ENCODE measurements at places on chromosomes 7 and 10. TPM values are rescaled to one million over a fixed set of nuclear protein-coding genes. Genes with fewer than 3 reads are reported as not detected.
A peak's percentile ranks its signal among the peaks of the same experiment; 100 is the strongest.

GRCh38 chr7:28597284-28597683 is 185.0 kb downstream of the CREB5 start:
- DNase-seq: no peak

GRCh38 chr10:62380016-62380415 is 5.8 kb downstream of the ZNF365 start:
- no peak for DNase-seq

- DNase-seq: no peak
Observed at GRCh38 chr7:69414555-69414954, 183.7 kb upstream of the AUTS2 start.

DNA sequence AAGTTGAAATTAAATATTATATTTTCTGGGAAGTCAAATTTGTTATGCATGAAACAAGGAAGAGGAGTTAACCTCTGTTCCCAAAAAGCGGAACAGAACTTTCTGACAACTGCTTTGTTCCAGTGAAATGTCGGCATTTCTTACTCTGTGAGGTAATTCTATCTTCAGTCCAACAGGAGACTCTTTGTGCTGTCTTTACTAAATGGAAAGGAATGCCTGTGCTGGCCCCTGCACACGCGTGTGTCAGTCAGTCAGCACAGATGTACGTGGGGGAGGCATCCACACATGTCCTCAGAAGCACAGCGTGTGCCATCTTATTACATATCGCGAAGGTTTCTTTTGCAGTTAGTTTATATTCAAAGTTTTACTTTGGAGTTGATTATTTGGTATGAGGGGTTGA is 37.5 kb downstream of the NET1 start:
- peak; percentile 86 for DNase-seq

GRCh38 chr10:132212816-132213215 is 26.1 kb downstream of the DPYSL4 start:
- no peak for DNase-seq

DNA sequence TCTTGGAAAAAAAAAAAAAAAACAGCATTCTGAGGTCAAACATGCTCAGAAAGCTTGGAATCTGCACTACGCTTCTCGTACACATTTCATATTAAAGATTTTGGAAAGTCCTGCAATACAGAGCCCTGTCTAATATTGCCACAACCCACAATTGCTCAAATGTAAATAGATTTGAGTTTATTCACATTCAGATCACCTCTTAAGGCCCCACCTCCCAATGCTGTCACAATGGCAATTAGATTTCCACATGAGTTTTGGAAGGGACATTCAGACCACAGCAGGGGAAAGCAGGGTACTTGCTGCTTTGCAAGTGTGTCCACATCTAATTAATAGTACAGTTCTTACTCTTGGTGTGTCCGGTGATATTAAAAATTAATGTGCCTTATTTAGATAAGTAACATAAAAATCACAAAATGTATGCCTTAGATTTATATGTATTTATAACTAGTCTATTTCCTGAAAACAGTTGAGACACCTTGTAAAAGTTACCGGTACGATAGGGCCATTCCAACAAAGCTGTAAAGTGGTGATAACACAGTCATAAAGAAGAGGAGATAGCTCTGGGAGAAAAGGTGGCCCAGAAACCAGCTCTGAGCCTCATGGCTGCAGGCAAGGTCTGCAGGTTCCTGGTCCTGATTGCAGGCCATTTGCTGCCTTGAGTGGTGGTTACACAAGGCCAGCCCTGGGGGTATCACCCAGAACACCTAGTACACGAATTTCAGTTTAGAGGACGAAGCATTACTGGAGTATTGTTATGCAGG is 27.9 kb downstream of the EGFR start:
- no peak for DNase-seq

GRCh38 chr7:31815796-31816195 is 128.8 kb downstream of the PPP1R17 start:
- no peak for DNase-seq

GRID2IP gene
- polyA plus RNA-seq: 0.19 TPM

DNA sequence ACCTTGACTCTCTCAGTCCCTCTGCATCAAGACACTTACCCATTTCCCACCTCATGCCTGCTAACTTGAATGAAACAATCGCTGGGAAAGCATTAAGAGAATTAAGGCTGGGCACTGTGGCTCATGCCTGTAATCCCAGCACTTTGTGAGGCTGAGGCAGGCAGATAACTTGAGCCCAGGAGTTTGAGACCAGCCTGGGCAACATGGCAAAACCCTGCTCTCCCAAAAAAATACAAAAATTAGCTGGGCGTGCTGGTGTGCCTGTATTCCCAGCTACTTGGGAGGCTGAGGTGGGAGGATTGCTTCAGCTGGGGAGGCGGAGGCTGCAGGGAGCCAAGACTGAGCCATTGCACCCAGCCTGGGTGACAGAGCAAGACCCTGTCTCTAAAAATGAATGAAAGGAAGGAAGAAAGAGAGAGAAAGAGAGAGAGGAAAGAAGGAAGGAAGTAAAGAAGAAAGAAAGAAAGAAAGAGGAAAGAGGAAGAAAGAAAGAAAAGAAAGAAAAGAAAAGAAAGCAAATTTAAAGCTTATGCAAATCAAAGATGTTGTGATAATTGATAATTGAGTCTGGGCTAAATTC is 646 bp downstream of the SERPINE1 start:
- DNase-seq: no peak

GRCh38 chr7:8035647-8036518 is 67.3 kb downstream of the GLCCI1 start:
- no peak for DNase-seq

DNA sequence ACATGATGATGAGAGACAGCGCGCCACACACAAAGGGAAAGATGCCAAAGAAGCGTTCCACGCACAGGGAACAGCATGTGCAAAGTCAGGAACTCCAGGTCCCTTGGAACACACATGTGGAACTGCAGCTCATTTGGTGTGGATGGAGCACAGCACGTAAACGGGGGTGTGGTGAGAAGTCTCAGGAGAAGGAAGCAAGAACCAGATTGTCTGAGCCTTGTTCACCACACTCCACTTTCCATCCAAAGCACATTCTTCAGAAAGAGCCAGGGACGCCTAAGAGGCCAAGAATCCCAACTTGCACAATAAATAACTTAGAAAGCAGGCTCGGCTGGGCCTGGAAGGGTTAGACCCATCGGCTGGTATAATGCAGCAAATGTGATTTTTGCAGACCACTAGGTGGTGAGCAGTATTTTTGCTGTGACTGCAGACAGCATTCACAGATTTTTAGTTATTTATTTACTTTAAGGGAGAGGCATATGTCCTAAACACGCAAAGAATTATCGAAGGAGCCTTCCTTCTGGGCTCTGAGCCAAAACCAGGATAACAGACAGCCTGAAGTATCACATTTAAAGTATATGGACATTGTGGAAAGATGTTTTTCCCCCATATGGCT is 27.9 kb upstream of the ASCC1 start:
- peak; percentile 90 for DNase-seq

GRCh38 chr7:102843850-102844249 is 69.0 kb upstream of the LRRC17 start:
- DNase-seq: no peak

- DNase-seq: no peak
Observed at GRCh38 chr7:52540041-52540440, 495.4 kb upstream of the POM121L12 start.

ZNF467 gene
- polyA plus RNA-seq: 6.0 TPM
